HL-60 (cell line): ENCODE measurements at places on chromosomes 2 and 18.

DNA sequence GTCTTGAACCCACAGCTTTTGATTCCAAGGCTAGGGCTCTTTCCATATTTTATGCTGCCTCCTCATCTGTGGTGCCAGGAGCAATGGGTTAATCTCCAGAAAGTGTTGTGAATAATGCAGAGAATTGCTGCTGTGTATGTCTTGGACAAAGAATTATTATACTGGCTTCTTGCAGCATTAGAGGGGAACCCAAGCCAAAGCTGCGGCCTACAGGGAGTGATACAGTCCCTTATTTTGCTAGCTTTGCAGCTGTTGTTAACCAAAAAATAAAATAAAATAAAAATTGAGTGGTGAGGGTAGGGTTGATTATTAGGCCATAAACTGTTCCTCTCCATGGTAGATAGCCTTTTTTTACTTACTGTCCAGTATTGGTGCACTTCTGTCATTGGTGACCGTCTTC is 16.7 kb downstream of the WIPF1 start:
- DNase-seq, result no peak

DNA sequence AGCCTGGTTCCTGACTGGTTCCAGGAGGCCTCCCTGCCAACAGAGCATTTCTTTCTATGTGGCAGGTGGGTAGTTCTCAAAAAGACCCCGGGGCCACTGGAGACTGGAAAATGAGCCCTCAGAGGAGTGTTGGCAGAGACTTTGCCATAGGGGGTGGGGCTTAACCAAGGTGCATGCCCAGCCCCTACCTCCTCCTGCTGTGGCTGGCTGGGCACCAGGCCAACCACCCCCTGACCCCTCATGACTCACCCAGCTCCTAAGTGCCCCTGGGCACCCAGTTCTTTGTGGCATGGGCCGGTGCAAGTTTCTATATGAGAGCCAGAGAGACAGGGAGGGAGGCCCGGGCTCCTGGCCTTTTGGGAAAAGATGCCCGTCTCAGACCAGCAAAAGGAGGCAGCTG is 98.2 kb upstream of the SMAD2 start:
- DNase-seq, result no peak

GRCh38 chr2:12728221-12728777 is 11.6 kb downstream of the TRIB2 start:
- peak; percentile 21 for DNase-seq

- no peak for DNase-seq
These were observed 131.7 kb downstream of the GCA start for GRCh38 chr2:162475661-162476060.

GRCh38 chr18:13265911-13266217 is 47.3 kb downstream of the LDLRAD4 start:
- no peak for DNase-seq

GRCh38 chr2:235105821-235106359 is 154.1 kb downstream of the SH3BP4 start:
- no peak for DNase-seq

DNA sequence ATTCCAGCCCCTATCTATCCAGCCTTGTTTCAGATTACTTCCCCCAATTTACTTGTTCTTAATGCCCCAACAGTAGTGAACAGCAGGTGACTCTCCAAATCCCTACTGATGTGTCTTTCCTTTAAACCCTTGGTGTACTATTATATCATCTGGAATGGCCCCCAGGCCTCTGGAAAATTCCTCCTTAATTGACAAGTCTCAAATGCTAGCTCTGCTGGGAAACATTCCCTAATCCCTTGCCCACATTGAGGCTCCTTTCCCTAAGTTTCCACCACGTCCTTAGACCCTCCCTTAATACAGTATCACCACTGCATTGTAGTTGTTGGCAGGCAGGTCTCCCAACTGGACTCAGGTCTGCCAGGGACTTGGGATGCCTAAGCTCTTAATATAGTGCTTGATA is 41.0 kb downstream of the MYO3B start:
- no peak for DNase-seq

DNA sequence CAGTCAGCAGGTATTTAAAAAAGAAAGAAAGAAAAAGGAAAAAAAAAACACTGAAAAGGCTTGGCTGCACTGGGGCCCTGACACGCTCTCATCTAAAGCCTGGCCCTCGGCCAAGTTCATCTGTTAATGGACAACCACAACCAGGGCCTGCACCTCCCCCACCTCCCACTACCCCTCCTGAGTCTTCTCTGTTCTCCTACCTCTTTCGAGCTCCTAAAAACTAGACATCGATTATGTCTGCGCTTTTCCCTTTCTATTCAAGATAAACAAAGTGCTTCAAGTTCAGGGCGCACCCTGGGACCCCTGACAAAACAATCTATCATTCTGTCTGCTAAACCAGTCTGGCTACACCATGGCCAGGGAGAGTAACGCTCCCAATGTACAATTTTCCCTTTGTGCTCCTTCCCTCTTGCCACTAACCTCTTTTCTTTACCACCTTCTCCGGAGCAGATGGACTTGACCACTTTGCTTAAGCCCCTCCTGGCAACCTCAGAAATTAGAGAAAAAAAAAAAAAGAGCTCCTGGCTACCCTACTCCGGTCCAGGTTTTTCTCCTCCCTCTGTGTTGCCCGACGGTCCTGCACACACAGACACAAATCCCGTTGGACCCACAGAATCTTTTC is 22.7 kb downstream of the BCL11A start:
- DNase-seq, result peak; percentile 55

- DNase-seq, result peak; percentile 89
These were observed 206.8 kb upstream of the FBXO11 start for GRCh38 chr2:48112911-48113680.

GRCh38 chr2:28586867-28587266 is 91.0 kb downstream of the PLB1 start:
- no peak for DNase-seq

GRCh38 chr2:191910518-191910917 is 63.6 kb upstream of the CAVIN2 start:
- DNase-seq, result no peak

DNA sequence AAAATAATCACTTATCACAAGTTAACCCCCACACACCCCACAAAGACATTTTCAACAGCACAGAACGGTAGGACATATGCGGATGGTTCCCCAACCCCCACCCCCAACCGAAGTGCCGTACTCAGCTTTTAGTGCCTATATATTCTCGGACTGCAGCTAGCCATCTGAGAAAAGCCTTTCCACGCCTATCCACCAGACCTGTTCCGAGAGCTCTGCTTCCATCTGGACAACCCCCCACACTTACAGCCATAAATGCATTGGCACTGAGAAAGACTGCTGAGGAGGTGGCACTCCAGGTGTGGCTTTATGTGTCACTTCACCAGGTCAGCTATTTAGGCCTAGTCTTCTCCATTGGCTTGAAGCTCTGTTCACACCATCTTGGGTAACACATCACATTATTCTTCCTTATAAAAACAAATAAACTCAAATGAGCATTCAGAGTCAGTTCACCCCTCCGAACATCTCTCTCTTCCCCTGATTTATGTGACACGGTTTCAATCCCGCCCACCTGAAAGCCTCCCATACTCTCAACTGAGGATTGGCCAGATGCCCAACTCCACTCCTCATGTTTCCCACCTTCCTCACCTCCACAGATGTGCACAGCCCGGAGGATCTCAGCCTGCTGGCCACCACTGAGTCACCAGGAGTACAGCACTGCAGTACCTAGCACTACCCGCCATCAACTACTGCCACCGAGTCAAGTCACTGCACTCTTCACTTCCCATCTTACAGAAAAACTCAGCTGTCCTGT is 127.4 kb downstream of the CACNB4 start:
- no peak for DNase-seq

DNA sequence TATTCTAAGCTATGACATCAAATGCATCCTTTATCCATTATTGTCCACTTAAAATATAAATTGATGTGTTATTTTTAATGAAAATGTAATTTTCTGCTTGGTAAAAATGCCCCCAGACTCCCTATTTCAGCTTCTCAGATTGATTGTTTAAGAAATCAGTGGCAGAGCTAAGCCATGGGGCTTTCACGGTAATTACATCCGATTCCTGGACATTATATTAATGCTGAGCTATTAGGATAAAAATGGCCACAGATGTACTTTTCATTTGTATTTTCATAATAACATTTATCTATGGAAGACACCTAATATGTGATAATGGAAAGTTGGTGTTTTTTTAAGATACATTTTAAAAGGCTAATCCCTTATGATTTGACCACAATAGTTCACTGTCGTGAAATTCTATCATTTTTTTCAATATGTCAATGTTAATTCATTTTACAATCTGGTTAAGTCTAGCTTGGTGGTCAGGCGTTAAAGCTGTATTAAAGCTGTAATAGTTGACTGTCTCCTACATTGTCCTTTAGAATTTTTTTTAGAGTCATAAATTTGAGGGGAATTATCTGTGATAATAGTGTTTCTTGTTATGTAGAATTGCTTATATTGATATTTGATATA is 229.0 kb upstream of the UBE2E3 start:
- no peak for DNase-seq

- DNase-seq, result no peak
These were observed 132.1 kb downstream of the STRN start for GRCh38 chr2:36834203-36834602.

GRCh38 chr18:28065031-28065792 is 111.7 kb downstream of the CDH2 start:
- DNase-seq, result no peak

- DNase-seq, result no peak
These were observed 239.4 kb downstream of the CDH7 start for GRCh38 chr18:65990174-65990690.

GRCh38 chr2:98459496-98460175 is 15.0 kb downstream of the INPP4A start:
- peak; percentile 59 for DNase-seq

GRCh38 chr2:40127146-40127545 is 324.7 kb downstream of the SLC8A1 start:
- no peak for DNase-seq

GRCh38 chr2:138994502-138994901 is 214.3 kb upstream of the NXPH2 start:
- DNase-seq, result no peak

DNA sequence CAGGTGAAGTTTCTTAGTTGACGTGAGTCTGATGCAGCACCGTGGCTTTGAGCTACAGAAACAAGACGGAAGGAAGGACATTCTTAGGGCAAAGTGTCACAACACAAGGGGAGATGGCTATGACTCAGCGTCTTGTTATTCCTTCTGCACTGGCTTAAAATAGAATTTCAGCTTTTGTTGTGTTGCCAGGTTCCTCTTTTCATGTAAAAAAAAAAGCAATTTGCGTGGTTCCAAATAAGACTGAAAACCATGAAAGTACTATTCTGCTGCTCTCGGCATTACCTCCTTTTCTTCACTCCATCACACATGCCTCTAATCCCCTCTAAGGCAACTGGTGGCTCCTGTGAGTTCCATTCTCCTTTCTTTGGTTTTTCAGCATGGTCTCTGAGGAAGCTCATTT is 150.1 kb downstream of the ANTXR1 start:
- peak; percentile 89 for DNase-seq

DNA sequence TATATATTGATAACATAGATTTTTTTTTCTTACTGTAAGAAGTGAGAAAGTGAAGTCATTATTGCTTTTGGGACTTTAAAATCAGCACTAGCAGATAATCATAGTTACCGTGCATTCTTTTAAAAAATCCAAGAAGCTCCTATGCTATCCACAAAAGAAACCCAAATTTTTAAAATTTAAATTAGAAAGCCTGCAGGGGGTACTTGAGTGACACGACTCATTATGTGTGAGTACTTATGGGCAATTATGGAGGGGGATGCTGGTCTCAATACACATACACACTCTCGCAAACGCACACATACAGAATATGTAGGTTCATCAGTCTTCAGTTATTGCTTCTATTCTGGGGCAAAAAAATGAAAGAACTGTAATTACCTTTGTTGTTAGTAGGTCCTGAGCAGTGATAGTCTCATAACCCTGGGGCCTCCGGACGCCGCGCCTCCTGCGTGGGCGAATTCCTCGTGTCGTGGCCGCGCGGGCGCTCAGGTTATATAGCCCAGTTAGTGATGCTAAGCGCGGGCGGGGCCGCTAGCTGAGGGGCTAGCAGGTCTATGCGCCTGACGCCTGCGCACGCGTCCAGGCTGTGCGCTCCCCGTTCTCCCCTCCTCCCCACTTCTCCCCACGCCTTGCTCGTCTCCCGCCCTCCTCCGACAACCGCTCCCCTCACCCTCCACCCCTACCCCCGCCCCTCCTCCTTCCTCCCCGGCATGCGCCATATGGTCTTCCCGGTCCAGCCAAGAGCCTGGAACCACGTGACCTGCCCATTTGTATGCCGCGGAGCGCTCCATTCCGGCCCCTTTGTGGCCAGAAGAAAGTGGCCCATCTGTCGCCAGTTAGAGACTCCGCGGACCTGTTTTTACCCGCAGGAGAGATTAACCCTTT is at the start of gene NEUROD1:
NEUROD1 (minus strand) TSS at position 463 of the 882 bp plus-strand sequence. CDS start 1,657 bp downstream, outside the sequence.
- no peak for DNase-seq

DNA sequence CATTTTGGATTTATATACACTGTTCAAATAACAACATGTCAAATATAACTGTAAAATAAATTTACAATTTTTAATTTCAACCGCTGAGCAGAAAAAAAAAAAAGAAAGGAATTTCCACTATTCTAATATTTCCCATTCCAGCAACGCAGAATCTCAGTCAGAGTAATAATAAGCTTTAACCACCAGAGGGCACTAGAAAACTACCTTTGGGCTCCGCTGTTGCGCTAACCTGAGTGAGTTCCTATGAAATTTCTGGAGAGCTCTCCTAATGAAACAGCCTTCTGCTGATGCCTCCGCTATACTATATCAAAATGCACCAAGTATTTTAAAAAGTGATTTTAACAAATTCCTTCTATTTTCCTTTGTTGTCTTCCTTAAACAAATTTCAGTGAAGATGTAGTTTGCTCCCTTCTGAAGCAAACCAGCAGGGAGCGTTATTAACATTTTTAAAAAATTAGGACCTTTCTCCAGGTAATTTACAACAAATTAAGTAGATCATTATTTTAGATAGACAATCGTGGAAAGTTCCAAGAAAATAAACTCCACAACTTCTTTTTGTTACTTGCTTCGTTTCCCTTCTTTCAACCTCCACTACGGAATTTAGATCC is 23.0 kb downstream of the ERMN start:
- peak; percentile 18 for DNase-seq

GRCh38 chr2:56191617-56192016 is 7.8 kb downstream of the CCDC85A start:
- DNase-seq, result no peak

- no peak for DNase-seq
These were observed 58.5 kb upstream of the MSH6 start for GRCh38 chr2:47724221-47724981.

DNA sequence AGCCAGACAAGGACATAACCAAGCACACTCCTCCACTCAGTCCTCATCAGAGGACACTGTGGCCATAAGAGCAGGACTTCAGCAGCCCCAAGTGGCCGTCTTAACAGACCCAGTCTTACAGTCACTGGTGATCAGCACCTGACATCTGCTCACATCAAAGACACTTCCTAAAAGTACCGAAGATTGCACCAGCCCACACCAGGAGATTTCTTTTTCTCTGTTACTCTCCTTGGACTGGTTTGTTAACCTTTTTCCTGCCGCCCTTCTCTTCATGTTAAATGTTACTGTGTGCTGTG is 44.1 kb downstream of the MRPS5 start:
- DNase-seq, result no peak

DNA sequence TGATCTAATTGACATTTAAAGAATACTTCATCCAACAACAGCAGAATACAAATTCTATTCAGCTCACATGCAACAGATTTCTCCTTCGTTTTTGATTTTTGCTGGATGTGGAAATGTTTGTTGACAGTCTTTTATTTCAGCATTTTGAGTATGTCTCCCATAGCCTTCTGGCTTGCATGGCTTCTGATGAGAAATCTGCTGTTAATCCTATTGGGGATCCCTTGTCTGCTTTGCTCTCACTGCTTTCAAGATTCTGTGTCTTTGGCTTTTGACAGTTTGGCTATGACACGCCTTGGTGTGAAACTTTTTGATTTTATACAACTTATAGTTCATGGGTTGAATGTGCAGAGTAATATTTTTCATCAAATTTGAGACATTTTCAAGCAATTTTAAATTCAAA is 44.7 kb downstream of the TRABD2A start:
- no peak for DNase-seq
